ENCODE measurements at places on chromosomes 1 and 21.

DNA sequence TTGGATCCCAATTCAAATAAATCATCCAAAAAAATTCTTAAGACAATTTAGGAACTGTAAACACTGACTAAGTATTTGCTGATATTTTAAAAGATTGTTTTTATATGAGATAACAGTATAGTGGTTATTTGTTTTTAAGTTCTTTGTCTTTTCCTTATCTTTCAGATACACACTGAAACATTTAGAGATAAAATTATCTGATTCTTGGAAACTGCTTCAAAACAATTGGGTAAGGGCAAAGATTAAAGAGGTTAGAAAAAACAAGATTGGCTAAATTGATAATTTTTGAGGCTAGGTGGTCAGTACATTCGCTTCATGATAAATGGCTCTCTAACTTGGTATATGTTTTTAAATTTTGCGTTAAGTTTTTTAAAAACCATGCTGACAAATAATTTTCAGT, 117.3 kb downstream of the PSMG1 start:
- no peak for DNase-seq

DNA sequence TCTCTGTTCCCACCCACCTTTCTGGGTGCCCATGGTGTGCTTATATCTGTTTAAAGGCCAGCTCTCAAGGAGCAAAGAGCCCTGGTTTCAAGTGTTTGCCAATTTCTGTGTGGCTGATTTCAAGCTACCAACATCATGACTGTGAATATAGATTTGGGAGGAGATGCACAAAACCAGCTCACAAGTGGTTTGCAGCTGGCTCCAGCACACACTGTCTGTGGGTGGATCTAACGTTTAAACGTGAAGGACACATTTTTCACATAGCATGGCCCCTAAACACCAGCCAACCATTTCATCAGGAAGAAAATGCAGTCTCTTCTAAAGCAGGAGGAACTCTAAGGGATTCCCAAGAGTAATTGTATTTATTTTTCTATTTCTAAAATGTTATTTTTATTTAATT, 65.2 kb downstream of the FCRL5 start:
- DNase-seq = no peak

- no peak for DNase-seq
These were observed 5.2 kb downstream of the SLC66A1 start for GRCh38 chr1:19317126-19317910.

GRCh38 chr1:93471911-93472310, 24.0 kb downstream of the FNBP1L start:
- DNase-seq = no peak

DNA sequence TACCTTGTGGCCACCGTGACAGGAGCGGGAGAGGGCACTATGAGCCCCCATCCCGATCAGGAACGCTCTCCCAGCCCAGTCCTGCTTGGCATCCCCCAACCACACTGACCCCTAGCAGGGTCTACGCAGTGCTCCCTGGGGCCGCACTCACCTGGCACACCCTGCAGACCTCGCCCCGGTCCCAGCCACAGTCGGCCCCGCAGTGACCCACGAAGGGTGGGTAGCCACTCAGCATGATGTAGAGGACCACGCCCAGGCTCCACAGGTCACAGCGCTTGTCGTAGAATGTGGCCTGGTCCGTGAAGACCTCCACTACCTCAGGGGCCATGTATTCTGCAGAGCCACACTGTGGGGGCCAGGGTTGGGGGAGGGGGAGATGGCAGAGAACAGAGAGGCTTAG, 11.1 kb upstream of the KNCN start:
- no peak for DNase-seq

DNA sequence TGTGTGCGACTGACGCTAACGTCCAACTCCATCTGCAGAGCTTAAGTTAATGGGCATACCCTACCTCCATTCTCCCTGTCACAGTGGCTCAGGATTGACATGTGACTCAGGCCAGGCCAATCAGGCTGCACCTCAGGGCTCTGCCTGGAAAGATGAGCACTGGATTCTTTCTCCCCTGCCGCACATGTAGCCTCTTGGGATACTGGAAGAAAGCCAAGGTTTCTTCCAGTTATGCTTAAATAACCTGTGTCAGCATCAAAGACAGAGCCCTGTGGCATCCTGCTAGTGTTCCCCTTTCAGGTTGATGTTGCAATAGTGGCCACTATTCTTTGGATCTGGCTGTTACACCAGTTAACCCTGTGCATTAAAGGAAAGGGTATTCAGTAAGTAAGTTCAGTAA, 55.0 kb upstream of the SYT6 start:
- DNase-seq = no peak

GRCh38 chr1:156796340-156797097, 20.1 kb downstream of the SH2D2A start:
- DNase-seq = no peak

DNA sequence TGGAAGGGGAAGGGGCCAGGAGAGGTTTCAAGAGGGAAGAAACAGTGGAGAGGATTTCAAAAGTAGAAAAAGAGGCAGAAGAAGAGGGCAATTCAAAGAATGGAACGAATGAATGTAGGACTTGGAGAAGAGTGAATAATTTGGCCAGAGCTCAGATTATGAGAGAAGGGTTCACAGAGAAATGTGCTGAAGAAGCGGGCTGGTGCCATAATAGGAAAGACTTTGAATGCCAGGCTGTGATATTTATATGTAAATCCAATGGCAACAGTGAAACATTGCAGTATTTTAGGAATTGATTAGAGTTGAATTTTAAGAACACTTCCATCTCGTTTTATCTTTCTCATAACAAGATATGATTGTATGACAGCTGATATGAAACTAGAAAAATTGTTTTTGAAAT, 36.0 kb upstream of the ANGPTL7 start:
- no peak for DNase-seq

DNA sequence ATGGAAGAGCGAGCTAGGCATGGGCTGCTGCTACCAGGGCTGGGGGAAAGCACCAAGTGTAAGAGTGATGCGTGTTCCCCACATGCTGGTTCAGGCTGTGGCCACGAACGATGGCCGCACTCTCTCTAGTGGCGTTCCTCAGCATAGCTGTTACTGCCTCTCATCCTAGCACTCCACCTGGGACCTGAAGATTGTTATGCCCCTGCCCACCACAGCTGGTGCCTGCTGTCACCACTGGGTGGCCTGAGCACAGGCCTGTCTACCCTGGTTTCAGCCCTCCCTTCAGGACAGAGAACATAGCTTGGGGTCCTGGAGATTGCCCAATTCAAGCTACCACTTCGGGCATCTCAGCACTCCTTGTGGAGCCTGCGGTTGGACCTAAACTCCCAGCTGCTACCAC, 80.1 kb upstream of the PDC start:
- DNase-seq = no peak

DNA sequence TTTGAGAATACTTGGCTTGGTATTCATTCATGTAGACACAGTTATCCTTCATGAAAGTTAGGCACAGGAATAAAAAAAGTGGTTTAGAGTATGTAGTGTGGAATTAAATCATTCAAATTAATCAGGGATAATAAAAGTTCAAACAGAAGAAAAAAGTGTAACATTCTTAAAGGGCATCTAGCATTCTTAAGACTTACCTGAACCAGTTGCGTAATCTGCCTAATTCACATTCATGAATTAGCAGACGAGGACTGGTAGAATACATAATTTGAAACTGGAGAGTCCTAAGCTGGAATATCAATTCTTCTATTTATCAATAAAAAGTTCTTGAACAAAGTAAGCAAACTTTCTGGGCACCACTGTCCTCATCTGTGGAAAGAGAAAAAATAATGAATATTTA, 157.0 kb upstream of the DEPDC1 start:
- DNase-seq = no peak

DNA sequence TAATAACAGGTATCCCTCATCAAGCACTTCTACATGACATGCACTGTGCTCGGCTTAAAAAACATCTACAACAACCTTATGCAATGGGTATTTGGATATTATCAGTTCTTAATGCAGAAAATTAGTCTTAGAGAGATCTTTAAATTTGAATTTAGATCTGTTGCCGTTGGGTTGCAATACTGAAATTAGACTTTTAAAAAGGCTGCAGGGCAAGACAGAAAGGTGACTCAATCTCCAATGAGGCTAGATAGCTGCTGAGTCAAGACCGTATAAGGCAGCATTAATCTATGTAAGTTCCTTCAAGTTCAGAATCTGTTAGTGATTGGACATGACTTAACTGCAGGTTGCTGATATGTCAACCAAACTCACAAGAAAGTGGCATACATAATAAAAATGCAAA, 37.3 kb downstream of the OLFM3 start:
- DNase-seq = no peak

GRCh38 chr1:212615201-212615470, 6.6 kb downstream of the ATF3 start:
- no peak for DNase-seq

- no peak for DNase-seq
These were observed 343.6 kb downstream of the NPHP4 start for GRCh38 chr1:5648410-5649165.

GRCh38 chr1:110235181-110235833, 25.2 kb downstream of the KCNC4 start:
- no peak for DNase-seq

GRCh38 chr1:166139735-166140134, 27.1 kb downstream of the FAM78B start:
- no peak for DNase-seq

- no peak for DNase-seq
These were observed 39.1 kb upstream of the CLDN14 start for GRCh38 chr21:36518883-36519492.

- DNase-seq = no peak
These were observed 48.7 kb upstream of the ZC3H11B start for GRCh38 chr1:219661464-219662092.

DNA sequence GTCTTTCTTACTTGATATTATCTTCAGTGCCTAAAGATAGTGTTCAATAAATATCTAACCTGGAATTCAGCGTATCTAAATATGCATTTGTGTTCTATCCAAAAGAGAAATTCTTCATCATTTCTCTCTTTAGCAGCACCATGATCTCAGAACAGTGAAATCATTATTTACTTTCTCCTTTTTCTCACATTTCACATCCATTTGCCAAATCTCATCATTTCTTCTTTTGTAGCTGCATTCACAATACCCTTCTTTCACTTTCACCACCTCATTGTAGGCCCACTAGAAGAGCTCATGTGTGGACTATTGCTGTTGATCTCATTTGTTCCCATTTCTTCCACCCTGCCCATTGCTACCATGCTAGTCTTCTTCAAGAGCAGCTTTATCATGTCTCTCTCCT, 178.0 kb downstream of the PHTF1 start:
- no peak for DNase-seq

DNA sequence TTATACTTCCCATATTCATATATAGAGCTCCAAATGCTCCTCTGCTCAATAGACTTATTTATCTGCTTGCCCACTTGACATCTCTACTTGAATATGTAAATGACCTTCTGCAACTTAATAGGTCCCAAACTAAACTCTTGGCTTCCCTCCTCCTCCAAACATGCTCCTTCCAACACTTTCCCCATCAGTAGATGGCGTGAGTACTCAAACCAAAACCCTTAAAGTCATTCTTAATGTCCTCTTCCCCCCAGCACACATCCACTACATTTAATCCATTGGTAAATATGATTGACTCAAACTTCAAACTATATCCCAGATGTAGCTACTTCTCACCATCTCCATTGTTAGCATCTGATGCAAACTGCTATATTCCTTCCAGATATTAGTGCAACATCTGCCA, 48.5 kb upstream of the PBX1 start:
- no peak for DNase-seq

DNA sequence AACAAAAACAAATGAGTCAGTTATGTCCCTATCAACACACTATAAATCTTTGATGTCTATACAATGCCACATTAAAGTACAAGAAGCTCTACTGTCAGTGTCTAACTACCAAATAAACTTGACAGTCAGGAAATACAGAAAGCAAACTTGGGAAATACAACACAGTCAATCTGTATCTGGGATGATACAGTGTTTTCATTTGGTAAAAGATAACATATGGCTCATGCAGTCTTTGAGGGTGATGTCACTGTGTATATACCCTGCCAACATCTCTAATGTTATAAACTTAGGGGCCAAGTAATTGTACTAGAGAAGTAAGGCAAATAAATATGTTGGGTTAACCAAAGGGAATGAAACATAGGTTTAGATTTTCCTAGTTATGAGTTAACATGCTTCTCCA, 552.5 kb upstream of the ADAMTS5 start:
- no peak for DNase-seq

DNA sequence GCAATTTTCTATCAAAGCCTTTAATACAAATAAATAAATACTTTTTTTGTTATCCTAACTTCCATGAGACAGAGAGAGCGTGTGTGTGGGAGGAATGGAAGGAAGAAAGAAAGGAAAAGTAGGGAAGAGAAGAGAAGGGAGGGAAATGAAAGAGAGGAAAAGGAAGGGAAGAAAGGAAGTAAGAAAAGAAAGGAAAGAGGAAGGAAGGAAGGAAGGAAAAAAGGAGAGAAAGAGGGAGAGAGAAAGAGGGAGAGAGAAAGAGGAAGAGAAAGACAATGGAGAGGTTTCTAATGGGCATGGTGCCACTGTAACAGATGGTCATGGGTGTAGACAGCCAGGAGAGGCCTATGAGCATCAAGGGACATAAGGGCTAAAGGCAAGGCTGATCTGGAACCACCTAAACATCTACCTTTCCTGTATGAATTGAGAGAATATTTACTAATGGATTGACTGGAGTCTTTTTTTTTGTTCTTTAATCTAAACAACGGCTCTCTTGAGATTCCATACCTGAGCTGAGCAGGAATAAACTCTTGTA, 234.9 kb downstream of the PTPRC start:
- no peak for DNase-seq

GRCh38 chr1:117579221-117579906, 26.5 kb upstream of the TENT5C start:
- no peak for DNase-seq

DNA sequence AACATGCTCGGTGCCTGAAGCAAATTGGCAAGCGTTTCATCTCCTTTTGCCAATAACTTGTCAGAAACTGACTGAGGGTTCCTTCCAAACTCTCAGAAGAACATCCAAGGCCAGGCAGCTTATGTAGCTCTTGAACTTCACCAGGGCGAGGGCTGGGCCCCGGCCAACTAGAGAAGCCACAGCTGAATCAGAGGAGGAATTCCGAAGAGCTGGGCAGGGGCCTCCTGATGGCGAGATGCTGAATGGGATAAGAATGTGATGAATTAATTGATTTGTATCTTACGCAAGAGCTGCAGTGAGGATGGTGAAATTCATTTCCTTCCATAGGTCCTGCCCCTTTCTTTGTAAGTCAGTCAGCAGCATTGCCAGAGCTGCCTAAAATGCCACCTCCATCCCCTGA, 345.8 kb downstream of the KIF26B start:
- DNase-seq = peak; percentile 60

- DNase-seq = no peak
These were observed 260.5 kb downstream of the DYRK1A start for GRCh38 chr21:37627074-37627473.

DNA sequence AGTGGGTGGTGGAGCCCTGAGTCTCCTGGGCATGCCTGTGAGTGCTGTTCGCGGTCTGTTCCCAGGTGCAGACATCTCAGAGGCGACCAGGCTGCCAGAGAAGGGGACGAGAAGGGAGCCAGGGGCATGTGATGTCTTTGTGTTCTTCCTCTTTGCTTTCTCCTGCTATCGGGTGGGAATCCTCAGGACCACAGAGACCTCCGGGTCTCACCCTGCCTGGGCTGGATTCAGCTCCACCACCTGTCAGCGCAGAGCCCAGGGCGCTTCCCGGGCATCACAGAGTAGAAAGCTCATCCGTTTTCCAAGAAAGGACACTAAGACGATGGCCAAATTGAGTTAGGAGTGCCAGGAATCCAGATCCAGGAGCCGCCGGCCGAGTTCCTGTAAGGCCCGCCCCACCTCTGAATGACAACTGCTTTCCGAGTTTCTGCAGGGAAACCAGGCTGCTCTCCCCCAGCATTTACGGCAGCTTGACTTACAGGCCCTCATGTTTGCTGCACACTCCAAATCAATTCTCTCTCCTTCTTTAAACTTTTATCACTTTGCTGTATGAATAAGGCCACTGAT, 130.8 kb downstream of the CAMTA1 start:
- DNase-seq = no peak
